NCI-H460 (cell line): ENCODE measurements at places on chromosomes 7 and 10.

DNA sequence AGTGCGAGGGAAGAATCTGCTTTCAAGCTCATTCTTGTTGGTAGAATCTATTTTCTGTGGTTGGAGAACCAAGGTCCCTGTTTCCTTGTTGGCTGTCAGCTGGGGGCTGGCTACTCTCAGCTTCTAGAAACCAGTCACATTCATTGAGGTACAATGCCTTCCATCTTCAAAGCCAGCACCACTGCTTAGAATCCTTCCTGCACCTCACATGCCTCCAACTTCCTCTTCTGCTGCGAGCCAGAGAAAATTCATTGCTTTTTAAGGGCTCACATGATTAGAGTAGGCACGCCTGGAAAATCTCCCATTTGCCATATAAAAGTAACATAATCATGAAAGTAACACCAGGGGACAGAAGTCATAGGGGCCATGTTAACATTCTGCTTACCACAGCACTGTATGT lies 28.7 kb downstream of the TES start:
- DNase-seq: no peak

DNA sequence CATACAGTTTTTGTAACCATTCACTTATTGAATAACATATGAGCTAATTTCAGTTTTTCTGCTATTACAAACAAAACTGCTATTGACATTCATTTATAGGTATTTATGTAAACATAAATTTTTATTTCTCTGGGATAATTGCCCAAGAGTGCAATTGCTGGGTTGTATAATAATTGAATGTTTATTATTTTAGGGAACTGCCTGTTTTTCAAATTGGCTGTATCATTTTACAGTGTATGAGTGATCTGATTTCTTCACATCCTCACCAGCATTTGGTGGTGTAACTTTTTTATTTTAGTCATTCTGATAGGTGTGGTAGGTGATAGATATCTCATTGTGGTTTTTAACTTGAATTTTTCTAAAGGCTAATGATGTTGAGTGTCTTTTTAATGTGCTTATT lies 26.4 kb downstream of the KIF11 start:
- no peak for DNase-seq

DNA sequence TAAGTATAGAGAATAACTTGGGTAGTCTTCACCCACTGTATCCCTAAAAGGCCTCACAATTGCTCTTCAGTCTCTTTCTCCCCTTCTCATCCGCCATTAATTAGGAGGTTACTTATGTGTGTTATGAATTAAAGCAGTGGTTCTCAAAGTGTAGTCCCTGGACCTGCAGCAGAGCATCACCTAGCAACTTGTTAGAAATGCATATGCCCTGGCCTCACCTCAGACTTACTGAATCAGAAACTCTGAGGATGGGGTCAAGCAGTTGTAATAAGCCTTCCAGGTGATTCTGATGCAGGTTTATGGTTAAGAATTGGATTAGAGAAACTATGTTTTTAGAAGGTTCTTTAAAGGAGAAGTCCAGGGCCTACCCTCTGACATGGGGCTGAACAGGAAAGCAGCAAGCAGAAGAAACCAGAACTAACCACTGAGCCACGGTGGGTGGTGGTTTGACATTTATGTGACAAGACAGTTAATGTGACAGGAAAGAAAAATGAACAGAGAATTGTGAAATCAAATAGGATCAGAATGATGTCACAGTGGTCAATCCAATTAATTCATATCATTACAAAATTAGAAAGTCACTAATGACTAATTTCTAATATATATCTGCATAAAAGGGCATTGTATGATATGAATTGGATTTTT lies 37.6 kb downstream of the ENTPD1 start:
- no peak for DNase-seq

- no peak for DNase-seq
These were observed 188.8 kb downstream of the GFRA1 start for GRCh38 chr10:116084161-116084560.

- no peak for DNase-seq
These were observed 91.2 kb downstream of the FAM13C start for GRCh38 chr10:59271160-59271559.

- DNase-seq: no peak
These were observed 6.7 kb upstream of the MAFK start for GRCh38 chr7:1523844-1524243.

DNA sequence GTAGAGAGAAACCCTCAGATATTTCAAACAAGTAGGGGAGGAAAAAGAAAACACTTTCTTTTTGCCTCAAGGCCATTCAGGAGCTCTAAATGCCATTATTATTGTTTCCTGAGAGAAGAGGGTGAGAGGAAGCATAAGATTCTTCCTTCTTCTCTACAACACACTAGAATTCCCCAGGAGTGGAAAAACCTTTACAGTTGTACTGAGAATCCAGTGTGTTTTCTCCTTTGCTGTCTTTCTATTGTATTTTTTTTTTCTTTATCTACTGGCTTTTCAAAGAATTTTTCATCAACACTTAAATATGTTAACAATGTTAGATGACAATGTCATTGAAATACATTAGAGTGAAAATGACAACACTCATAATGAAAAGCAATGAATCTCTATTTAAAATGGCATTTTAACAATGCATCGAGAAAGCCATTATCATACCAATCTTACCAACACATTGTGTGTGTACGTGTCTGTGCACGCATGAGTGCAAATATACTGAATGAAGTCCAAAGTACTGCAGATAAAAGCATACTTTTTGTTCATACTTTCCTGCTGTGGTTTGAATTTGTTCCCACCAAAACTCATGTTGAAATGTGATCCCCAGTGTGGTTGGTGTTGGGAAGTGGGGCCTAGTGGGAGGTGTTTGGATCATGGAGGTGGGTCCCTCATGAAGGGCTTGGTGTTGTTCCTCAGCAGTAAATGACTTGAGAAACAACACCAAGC lies 24.2 kb upstream of the MACC1 start:
- DNase-seq: peak; percentile 65

- DNase-seq: no peak
These were observed 1325.5 kb downstream of the XPNPEP1 start for GRCh38 chr10:108597657-108598319.

DNA sequence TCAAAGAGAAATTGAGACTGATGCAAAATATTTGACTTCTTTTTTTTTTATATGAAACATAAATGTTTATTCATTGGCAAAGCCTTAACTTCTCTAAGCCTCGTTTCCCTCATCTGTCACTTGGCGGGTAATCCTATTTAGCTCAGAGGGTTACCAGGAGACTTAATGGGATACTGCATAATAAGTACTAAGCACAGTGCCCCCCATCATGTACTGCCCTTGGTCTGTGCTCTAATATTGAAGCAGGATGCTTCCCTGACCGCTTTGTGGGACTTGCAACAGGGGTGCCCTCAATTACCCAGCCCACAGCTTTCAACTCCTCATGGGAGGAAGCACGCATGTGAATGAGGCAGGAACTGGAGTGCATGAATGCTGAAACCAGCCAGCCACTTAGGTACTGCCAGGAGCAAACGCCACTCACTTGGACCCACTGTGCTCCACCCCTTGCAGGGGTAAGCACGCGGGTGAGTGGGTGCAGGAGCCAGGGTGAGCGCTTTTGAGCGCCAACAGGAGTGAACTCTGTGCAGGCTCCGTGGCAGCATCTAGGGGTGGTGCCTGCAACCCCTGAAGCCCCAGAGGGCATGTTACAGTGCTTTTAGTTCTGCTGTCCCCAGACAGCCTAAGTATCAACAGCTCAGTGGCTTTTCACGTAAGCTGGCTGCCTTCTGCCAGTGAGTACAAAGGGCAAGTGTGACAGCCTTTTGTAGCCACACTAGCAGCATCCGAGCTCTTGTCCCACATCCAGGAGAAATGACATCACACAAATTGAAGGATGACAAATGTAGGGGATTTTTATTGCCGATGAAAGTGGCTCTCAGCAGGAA lies 209.8 kb upstream of the C7orf33 start:
- DNase-seq: no peak

DNA sequence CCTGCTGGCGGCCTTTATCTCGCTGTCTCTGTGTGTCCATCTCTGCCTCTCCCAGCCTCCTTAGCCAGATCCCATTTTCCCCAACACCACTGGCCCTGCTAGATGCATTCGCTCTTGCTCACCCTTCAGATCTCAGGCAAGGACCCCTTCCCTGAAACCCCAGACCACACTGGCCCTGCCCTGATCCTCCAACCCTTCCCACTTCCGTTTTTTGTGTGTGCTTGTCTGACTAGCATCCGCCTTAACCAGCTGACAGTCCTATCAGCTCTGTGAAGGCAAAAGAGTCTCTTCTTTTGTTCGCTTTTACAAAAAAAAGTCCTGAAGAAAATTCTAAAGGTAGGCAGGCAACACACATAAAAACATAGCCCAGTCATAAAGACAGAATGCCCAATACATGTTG lies 28.7 kb downstream of the CHST15 start:
- no peak for DNase-seq

DNA sequence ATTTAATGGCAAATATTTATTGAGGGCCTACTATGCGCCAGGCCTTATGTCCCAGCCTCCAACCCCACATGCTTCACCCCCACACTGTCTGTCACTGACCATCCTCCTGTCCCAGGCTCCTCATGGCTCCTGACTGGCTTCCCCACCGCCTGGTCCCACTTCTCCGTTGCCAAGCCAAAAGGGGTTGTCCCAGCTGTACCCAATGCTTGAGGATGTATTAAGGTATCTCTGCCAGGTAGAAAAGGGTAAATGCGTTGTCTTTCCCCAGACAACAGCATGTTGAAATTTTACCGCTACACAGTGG lies 168.8 kb upstream of the FRMD4A start:
- no peak for DNase-seq

DNA sequence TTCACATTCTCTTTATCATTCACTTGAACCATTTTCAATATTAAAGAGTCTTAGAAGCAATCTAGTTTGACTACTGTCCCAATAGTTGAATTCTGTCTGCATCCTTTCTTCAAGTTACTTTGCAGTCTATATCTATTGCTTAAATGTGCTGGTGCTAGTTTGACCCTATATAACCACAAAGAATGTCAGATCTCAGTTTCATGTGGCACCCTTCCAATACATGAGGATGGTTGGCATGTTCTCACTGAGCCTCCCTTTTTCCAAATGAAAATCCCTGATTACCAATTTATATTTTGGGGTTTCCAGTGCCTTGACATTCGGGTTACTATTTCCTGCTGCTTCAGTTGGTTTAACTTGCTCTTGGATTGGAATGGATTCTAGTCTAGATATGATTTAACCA lies 292.7 kb downstream of the EXOC4 start:
- no peak for DNase-seq

DNA sequence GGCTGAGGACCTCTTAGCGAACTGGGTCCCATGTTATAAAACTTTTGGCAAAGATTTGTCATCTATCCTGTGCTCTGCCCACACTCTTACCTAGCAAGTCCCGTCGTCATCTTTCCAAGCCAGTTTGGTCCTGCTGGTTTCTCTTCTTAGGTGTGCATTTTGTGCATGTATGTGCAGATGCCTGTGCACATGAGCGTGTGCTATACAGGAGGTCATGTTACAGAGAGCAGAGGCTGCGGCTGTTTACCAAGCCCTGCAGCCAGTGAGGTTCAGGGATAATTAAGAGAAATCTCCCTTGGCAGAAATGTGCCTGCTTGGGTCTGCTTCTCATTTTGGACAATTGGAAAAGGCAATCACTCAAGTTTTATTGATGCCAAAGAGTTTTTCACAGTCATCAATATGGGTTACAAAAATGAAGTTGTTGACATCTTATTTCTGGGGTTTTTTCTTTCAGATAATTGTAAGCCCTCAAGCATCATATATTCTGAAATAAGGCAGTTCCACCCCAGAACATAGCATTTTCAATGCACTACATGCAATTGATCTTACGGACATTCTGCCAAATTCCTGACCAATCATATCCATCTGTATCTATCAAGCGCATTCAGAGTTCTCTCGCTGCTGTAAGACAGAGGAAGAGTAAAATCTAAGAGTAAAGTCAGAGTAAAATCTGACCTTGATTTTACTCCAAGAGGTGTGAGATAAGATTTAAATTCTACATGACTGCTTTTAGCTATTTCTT lies 361.4 kb upstream of the ZNF32 start:
- DNase-seq: no peak

DNA sequence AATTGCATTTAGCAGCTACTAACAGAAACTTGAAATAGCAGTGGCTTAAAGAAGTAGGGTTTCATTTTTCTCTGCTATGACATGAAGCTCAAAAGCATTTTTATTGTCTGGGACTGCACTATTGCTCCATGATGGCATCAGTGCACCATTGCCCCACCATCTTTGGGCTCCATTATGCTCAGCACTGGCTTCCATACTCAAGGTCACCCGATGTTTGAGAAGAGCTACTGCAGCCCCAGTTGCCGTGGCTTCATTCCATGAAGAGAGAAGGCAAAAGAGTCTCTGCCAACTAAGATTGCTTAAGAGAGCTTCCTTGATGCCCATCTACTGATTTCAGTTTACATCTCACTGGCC lies 192.2 kb upstream of the LRGUK start:
- DNase-seq: no peak

GRCh38 chr7:362402-363096 lies 72.6 kb downstream of the FOXL3 start:
- no peak for DNase-seq

DNA sequence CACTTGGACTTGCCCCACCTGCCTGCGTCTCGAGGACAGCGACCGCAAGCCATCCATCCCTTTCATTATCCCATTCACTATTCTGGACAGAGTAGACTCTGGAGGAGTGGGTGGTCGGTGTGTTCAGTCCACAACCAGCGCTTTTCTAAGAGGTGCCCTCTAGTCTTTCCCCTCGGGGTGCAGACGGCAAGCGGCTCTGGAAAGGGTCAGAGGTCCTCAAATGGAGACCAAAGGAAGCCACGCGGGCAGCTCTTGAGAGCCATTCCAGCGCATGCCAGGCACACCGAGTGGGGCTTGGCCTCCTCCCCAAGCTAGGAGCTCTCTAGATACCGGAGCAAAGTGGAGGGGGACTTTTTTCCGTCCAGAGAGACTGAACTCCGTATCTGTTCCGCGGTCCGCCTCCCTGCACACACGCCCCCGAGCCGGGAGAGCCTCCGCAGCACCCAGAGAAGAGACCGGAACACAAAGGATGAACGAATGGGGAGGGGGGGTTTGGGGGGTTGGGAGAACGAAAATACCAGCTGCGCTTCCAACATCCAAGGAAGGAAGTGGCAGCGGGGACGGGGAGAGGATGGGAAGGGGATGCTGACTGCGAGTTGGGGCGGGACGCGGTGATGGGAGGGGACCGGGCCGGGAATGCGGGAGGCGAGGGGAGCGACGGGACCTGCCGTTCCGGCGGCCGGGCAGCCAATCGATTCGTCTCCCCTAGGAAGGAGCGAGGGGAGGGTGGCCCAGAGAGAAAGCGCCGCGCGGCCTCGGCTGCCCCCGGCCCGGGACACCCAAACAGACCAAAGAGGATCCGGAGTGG lies 515 bp downstream of the GSDME start:
- DNase-seq: no peak

GRCh38 chr7:16647435-16647960 lies 1.5 kb downstream of the BZW2 start:
- DNase-seq: no peak
